AG08395 (cell line): ENCODE measurements at places on chromosomes 3 and 15.

- peak; percentile 43 for DNase-seq
Measured at GRCh38 chr3:24264748-24265158, 229.9 kb downstream of the THRB start.

DNA sequence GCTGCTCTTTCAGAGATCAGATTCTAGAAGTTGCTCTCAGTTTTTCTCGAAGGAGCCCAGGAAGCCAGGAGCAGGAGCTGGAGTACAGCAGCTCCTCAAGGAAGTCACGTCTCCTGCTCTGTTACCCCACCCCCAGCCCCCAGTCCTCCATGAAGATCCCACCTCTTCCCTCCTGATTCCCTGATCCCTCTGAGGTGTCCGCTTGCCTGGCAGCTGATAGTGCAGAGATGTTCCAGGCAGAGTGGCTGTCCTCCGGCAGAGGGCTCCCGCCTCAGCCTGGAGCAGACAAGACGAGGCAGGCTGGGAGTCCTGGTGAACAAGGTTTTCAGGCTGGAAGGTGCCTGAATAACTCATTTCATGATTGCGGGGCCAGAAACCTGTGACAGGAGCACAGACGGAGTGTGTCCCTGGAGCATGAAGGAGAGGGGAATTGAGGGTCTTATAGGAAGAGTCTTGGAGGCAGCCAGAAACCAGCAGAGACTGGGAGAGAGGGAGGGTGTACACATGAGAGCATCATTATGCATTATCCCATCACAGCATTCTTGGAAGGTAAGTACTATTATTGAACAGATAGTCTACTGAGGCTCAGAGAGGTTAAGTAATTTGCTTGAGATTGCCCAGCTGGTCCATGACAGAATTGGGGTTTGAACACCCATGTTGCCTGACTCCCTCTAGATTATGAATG, 1.2 kb downstream of the HRH1 start:
- DNase-seq: peak; percentile 85

DNA sequence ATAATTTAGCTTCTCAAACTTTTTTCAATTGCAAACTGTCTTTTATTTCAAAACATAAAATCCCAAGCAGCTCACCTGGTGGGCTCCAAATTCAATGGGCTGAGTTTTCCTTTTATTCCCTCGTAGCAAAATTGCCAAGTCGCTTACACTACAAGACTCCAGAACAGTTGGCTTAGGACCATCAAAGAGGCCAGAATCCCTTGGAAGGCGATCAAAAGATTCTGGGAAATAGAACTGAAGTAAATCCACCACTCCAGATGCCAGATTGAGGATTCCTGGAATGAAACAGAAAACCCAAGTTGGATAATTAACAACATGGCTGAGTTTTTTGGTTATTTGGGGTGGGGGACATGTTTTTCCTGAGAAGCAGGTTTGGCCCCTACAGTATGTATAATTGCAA, 87.7 kb upstream of the DCLK3 start:
- no peak for DNase-seq

DNA sequence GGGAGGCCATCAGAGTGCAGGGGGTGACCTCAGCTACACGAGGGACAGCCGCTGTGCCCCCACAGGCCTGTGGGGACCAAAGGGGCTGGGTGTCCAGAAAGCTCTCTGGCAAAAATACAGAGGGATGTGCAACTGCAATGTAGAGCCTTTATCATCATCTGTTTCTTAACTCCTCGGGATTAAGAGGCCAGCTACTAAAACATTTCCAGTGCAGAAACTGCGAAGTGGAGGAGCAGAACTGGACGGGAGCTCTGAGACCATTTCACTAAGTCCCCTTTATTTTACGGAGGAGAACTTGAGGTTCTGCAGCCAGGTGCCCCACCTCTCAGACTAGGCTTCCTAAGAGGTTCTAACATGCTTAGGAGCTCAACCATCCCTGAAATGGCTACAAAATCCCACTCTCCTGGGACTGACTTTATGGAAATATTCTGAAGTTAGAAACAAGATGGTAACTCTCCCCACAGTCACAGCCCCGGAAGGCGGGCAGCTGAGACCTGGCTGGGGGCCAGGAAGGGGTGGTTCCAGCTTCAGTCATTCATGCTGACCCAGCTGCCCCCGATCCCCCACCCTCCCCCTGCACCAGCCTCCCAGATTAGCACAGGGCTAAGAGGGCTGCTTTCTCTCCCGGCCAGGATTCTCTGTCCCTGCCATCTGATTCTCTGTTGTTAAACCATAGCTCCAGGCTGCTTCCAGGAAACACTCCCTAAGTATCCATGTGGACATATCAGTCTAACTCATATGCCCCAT, 40.3 kb downstream of the UMPS start:
- peak; percentile 16 for DNase-seq

- DNase-seq: no peak
Measured at GRCh38 chr3:48881652-48882114, 17.0 kb downstream of the SLC25A20 start.

DNA sequence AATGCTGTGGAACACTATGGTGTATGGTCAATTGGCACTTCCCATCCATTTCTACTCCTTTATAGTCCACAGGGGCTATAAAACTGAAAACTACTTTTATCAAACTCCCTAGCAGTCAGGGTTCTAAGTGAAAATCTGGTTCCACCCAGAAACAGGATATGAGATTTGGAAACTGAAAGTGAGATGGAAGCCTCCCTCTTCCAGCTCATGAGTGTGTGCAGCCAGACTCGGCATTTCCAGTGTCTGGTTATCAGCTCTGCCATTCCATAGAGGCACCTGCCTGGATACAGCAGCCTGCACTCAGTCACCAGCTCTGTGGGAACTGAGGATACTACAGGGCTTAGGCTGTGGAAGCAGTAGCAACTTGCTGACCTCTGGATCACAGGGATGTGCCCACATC, 14.7 kb upstream of the PLA2G4F start:
- no peak for DNase-seq

DNA sequence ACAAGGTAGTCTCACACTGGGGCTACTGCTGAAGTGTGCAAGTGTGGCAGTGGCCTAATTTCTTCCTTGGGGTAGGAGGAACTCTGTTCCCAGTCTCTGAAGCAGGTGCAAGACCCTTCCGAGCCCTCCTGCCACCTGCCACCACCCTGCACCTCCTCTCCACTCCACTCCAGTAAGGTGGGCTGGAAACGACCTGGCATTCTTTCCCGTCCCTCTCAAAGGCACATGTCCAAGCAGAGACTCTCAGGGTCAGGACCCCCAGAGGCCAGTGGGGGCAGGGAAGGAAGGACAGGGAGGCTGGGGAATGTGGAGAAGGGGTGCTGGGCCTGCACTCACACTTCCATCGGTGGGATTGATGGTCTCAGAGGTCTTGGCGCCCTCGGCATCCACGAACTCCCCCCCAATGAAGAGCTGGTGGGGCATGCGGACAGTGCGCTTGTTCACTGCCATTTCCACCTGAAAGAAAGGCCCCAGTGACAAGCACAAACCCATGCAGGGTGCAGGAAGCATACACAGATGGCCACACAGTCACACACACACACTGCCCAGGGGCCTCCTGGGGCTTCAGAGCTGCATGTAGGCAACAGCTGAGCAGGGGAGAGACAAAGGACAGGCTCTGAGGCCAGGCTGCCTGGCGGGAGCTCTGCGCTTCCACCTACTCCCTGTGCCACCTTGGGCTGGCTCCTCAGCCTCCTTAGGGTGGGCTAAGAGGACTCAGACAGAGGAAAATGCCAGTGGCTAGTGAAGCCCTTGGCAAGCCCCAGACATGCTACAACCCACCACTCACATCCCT, 43.8 kb downstream of the ALDH1L1 start:
- no peak for DNase-seq

GRCh38 chr3:189586941-189587663, 44.1 kb upstream of the TP63 start:
- DNase-seq: no peak

GRCh38 chr15:42071717-42072116, 22.6 kb downstream of the PLA2G4D start:
- no peak for DNase-seq

DNA sequence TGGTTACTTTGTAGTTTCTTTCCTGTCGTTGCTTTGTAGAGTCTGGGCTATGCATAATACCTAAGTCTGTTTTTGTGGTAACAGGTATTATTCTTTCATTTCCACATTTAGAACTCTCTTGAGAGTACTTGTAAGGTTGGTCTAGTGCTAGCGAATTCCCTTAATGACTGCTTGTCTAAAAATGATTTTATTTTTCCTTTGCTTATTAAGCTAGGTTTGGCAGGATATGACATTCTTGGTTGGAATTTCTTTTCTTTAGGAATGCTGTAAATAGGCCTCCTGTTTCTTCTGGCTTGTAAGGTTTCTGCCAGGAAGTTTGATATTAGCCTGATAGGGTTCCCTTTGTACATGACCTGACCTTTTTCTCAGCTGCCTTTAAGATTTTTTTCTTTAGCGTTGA, 70.1 kb upstream of the SGO1 start:
- DNase-seq: no peak

- no peak for DNase-seq
Measured at GRCh38 chr3:36135863-36136262, 244.4 kb upstream of the STAC start.
